ENCODE measurements at places on chromosomes 13 and 19.

GRCh38 chr13:109611912-109612691 is 174.3 kb downstream of the IRS2 start:
- no peak for DNase-seq

GRCh38 chr19:4932711-4933110 is 23.4 kb downstream of the UHRF1 start:
- no peak for DNase-seq

GRCh38 chr13:86882107-86882506 is 789.1 kb upstream of the SLITRK5 start:
- peak; percentile 14 for DNase-seq

DNA sequence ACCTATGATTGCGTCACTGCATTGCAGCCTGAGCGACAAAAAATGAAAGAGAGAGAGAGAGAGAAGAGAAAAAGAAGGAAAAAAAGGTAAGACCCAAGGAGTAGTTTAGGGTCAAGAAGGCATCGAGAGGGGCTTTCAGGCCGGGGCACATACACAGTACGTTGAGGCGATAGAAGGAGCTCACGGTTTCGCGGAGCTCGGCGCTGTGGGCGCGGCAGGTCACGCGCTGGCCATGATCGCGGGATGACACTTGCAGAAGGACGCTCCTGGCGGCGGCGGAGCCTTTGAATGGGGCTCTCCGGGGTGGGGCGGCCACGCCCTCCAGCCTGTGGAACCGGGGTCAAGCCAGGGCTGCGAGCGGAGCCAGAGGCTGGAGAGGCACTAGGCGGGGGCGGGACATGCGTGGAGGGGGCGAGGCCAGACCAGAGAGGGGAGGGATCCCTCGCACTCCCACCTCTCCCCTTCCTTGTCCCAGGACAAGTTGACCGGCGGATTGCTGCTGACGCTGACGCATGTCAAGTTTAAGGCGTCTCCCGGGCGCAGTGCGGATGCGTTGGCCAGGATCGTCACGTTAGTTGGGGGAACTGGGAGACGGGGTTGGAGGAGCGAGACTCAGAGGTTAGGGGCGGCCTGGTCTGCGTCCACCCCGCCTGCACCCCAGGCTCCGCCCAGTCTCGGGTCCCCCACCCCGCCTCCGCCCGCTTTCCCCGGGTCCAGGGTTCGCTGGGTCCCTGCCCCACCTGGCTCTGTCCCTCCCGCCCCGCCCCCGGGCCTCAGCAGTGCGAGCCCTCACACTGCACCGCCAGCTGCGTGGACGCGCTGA is 6.9 kb downstream of the NPHS1 start:
- DNase-seq = peak; percentile 61

- no peak for DNase-seq
Measured at GRCh38 chr13:24506698-24507335, 5.8 kb downstream of the PARP4 start.
